Activated T-cell treated with anti-CD3 and anti-CD28 coated beads, Interleukin-2, amount 50 U/mL, for 1 hour (primary cell): ENCODE measurements at places on chromosomes 12 and 14.

DNA sequence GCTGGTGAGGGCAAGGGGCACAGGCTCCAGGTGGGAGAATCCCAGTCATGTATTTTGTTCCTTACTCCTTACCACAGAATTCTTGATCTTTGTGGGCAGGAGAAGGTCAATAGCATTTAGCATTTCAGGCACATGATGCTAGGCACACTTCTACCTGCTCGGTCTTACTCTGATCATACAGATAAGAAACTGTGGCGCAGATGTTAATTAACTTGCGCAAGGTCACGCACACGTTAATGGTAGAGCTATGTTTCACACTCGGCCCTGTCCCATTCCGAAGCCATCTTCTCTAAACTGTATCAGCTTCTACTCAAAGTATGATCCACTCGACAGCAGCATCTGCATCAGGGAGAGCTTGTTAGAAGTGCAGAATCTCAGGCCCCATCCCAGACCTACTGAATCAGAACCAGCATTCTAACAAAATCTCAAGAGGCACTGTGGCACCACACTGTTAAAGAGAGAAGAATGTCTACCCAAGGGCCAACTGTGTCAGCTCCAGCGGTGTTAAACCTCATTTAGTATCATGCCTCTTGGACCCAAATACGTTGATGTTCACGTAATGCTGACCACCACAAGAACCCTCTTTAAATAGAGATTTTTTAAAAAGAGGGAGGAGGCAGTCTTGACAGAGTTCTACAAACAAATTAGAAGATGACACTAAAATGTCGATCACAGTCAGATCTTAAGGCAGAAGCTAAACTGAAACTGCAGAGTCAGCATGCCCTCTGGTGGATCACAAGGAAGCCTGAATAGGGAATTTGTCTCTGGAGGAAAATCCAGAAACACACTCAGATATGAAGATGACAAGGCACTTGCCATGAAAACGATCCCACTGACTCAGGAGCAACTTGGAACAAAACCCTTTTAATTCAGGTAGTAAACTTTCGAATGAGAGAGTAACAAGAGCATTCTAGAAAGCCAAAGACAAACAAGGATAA, 7.3 kb downstream of the STXBP6 start:
- DNase-seq = no peak

GRCh38 chr12:89180496-89180895, 171.8 kb downstream of the DUSP6 start:
- no peak for DNase-seq

DNA sequence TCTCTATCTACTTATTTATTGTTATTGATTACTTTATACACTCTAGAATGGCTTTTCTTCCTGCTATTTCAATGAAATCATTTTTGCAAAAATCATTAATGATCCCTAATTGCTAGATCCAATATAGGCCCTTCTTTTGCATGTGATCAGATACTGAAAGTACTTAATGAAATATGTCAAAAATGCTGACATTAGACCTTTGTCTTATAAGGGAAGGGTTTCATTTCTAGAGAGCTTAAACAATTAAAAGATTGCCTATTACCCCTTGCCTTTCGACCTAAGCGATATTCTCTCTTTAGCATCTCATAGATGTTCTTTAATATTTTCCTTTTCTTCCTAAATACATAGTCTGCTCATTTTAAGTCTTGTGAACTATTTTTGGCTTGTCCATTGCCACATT, 101.1 kb downstream of the KTN1 start:
- no peak for DNase-seq

GRCh38 chr12:132672678-132673077, 14.5 kb downstream of the POLE start:
- no peak for DNase-seq
